ENCODE measurements at places on chromosomes 1 and 21.

- DNase-seq, result no peak
These were observed 68.3 kb downstream of the CAPZB start for GRCh38 chr1:19416921-19417470.

GRCh38 chr21:33244779-33245105 lies 15.0 kb downstream of the IFNAR2 start:
- no peak for DNase-seq

DNA sequence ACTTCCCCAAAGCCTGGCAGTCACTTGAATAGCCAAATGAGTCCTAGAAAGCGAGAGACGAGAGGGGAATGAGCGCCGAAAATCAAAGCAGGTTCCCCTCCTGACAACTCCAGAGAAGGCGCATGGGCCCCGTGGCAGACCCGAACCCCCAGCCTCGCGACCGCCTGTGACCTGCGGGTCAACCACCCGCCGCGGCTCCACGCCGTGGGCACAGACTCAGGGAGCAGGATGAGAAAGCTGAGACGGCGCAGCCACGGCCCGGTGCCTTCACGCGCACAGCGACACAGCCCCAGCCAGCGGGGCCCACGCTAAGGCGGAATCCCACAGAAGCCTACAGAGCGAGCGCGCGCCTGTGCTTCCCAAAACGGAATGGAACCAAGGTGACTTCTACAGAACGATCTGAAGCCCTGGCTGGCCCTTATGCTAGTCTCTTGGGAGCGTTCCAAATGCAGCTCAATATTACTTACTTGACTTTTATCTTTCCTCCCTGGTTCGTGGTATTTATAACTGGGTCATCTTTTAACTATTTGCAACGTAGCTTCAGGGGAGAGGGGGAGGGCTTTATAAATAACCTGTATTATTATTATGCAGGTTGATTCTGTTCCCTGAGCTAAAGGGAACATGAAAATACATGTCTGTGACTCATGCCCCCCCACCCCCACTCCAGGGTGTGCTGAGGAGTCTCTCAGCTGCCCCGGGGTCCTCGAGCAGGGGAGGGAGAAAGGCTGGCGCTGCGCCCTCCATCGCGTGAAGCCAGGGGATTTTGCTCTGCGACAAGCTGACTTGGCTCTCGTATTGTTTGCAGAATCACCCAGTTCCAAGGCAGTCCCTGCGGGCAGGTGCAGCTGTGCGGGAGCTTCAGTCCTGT lies 1.7 kb downstream of the TSPEAR start:
- no peak for DNase-seq

DNA sequence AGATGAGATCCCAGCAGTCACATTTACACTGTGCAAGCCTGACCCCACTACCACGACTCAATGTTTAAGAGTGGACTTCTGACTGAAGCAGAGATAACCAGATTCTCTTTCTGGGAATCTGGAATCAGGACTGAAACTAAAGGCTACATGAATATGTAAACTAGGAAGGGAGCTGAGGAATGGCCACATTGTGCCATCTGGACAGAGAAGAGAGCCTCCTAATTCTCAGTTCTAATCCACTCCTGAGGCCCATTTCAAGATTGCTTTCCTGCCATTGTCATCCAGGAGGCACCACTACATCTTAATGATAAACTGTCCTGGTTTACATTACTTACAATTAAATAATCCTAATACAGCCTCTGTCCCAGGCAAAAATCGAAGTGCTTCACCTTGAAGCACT lies 6.5 kb downstream of the PAXBP1 start:
- no peak for DNase-seq

- DNase-seq, result no peak
These were observed 31.6 kb upstream of the ARHGEF10L start for GRCh38 chr1:17507915-17508314.

DNA sequence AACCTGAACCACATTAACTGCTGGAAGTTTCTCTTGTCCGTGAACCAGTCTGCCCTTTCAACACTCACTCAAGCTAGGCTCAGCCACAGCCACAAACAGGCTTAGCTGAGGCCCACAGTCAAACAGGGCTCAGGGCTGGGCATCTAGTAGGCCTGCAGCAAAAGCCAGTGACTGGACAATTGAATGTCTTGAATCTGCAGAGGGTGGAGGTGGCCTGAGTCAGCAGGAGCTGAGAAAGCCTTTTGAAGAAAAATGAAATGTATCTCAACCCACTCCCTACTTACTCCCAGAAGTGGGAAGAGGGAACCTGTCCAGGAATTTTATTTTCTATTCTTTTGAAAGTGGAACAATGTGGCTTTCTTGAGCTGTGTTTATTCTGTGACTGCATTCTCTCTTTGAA lies 95.4 kb downstream of the PTPRU start:
- DNase-seq, result no peak

DNA sequence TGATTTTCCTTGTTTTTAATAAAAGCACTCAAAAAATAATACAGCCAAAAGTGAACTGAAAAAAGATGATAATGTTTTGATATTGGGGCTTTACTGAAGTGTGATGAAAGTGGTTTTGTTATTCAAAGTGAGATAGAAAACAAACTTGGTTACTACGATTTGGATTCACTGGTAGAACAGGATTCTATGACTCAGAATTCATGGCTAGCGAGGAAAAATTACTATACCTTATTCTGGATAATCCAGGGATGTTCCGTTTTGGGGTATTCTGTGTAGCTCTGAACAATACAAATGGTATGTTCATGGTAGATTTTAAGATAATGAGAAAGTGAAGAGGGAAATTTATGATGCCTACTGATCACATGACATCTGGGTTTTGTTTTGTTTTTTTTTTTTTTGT lies 117.7 kb downstream of the NRDC start:
- DNase-seq, result no peak

DNA sequence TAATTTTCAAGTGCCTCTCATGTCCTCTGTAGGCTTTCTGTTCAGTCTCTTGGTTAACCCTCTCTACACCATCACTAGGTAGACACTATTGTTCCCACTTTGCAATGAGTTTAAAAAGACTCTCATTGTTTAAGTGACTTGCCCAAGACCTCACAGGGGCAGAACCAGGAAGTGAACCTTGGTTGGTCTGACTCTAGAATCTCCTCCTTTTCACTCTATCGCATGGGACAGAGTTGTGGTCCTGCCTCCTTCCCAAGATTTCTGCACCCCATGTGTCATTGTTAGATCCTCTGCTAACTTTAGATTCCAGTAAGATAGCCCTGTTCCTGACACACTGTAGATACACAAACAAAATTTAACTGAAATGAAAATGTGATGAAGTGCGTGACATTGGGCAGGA lies 481.7 kb upstream of the USP24 start:
- no peak for DNase-seq

Measured in NCI-H526 (cell line).